NCI-H1694 (cell line): ENCODE measurements at places on chromosomes 2 and 18.

DNA sequence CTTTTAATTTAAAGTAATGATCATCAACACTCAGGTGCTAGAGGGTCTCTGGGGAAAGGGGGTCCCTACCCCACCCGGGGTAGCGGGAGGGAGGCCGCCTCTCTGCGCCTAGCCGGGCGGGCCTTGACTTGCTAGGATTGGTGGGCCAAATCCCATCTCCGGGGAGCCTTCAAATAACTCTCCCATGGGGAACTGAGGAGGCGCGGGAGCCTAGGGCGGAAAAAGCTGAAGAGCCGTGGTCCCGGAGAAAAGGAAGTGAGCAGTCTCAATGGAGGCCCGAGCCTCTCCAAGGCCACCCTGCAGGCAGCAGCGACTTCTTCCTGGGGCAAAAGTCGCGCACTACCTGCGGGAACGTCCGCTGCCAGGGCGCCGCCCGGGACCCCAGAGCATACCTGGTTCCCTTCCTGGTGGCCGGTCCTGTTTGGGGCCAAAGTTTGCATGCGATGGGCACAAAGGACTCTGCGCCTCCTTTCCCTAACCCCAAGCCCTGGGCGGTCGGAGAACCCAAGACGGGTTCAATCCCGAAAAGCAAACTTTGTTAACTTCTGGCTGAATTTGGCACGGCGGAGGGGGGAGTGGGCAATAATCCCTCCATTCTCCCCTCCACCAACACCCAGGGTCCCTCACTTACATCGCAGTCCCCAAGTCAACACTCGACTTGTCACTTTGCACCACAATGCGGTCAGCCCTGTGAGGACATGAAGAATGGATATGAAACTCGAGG is 13.6 kb downstream of the EN1 start:
- DNase-seq: no peak

GRCh38 chr2:81505586-81505985 is 1201.0 kb upstream of the LRRTM1 start:
- DNase-seq: peak; percentile 11

DNA sequence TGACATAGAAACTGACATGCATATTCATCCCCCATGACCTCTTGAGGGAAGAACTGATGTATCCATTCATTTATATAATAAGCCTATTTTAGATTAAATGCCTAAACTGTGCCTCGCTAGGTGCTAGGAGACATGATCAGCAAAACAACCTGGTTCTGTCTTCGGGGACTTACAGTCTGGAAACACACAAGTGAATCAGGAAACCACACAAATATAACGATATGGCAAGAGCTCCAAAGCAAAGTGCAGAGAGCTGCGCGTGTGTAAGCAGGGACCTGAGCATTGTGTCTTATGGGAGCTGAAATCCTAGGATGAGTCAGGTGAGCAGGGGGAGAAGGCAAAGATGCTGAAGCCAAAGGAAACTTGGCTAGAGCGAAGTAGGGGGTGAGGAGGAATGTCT is 120.6 kb downstream of the NRP2 start:
- no peak for DNase-seq

GRCh38 chr2:64853894-64854293 is 135.3 kb upstream of the SLC1A4 start:
- DNase-seq: no peak

DNA sequence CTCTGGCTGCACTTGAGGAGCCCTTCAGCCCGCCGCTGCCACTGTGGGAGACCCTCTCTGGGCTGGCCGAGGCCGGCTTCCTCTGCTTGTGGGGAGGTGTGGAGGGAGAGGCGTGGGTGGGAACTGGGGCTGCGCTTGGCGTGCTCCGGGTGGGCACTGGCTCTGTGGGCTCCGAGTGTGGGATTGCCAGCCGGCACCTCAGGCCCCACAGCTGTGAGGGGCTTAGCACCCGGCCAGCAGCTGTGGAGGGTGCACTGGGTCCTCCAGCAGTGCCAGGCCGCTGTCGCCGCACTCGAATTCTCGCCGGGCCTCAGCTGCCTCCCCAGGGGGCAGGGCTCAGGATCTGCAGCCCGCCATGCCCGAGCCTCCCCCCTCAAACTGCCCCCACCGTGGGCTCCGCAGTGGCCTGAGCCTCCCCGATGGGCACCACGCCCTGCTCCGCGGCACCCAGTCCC is 808.0 kb upstream of the SOX11 start:
- no peak for DNase-seq

- no peak for DNase-seq
Measured at GRCh38 chr2:201320701-201321100, 36.4 kb downstream of the FLACC1 start.

- no peak for DNase-seq
Measured at GRCh38 chr2:222959358-222959757, 92.6 kb upstream of the KCNE4 start.

DNA sequence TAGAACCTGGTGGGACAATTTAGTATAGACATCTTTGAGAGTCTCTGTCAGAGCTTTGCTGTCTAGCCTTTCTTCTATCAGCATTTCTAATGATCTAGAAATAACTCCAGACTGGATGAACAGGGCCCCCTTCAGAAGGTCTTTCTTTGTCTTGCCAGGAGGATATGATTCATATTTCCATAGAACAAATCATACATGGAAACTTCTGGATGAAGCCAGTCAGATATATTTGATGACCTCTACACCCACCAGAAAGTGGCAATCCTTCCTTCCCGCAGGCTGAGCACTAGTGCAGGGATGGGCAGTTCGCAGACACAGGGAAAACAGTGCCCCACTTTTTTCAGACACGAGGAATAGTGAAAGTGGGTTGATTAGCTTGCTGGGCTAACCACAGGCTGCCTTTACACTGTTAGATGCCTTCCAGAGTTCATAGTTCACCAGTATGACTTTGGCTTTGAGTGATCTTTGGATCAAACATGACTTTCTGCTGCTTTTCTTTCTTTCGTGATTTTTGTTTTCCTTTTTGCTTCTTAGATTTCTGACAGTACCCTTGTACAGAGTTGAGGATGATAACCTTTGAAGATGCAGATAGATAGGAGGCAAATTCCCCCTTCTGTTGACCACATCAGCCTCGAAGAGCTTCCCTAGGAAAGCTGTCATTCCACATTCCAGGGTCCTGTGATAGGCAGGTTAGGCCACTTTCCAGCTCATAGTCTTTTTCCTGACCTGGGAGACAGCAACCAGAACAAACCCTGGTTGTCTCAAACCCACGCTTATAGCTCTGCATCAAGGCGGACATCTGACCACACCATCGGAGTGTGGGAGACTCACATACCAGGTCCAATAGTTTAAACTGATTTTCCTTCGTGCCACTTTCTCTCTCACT is 237.0 kb downstream of the ZNF407 start:
- no peak for DNase-seq

- no peak for DNase-seq
Measured at GRCh38 chr2:119208791-119209203, 14.8 kb upstream of the STEAP3 start.

DNA sequence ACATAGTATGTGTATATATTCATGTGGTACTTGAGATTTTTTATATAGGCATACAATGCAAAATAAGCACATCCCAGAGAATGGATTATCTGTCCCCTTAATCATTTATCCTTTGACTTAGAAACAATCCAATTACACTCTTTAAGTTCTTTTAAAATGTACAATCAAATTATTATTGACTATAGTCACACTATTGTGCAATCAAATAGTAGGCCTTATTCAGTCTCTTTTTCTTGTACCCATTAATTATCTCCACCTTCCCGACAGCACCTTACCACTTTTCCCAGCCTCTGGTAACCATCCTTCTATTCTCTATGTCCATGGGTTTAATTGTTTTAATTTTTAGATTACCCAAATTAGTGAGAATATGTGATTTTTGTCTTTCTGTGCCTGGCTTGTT is 914.1 kb downstream of the CCDC85A start:
- DNase-seq: no peak

- no peak for DNase-seq
Measured at GRCh38 chr18:80140455-80140985, 31.5 kb downstream of the ADNP2 start.

GRCh38 chr18:12645751-12646203 is 12.1 kb downstream of the SPIRE1 start:
- DNase-seq: no peak

DNA sequence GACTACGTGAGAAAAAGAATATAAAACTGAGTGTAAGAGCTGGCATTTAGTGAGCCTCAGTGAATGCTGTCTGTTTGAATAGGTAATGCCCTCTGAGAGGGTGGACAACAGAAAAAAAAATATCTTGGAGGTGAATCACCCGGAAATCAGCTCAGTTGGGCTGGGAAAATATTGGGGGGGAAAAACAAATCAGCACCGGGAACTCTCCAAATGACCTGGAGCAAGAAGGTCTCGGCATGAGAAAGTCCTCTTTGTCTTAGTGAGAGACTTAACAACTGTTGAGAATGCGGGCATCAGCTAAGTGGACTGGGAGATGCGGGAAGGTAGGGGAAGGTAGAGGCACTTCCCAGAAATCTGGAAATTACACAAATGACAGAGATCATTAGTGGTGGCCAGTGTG is 109.4 kb upstream of the POU3F3 start:
- DNase-seq: no peak

DNA sequence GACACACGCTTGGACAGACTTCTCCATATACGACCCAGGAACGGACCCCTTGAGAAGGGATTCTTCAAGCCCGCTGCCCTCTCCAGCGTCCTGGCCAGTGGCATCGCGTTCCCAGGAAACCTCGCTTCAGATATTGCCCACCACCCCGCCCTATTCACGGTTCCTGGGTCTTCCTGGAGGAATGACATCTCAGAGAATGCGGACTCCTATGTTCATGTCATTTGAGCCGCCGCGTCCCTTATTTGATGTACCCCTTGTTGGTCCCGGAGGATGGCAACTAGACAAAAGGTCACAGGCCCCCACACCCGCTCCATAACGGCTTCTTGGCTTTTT is 588 bp upstream of the CCDC93 start:
- DNase-seq: no peak

GRCh38 chr2:31523871-31524492 is 56.8 kb downstream of the SRD5A2 start:
- DNase-seq: peak; percentile 46

DNA sequence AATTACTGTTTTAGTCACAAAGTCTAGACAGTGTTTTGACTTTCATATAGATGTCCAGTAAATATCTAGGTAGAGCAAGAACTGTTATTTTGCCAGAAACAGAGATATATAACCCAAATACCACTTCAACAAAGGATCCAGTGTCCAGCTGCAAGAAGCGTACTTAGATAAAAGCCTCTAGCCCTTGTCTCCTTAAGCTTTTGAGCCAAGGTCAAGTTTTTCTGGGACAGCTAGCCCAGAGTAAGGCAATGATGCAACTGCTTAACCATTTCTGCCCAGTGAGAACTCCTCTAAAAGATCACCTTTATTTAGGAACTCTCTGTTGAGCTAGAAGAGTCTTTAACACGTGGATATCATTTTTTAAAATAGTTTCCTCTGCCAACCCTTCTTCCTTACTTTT is 1424.9 kb upstream of the NXPH2 start:
- no peak for DNase-seq

- no peak for DNase-seq
Measured at GRCh38 chr2:202494300-202495229, 118.4 kb downstream of the BMPR2 start.

DNA sequence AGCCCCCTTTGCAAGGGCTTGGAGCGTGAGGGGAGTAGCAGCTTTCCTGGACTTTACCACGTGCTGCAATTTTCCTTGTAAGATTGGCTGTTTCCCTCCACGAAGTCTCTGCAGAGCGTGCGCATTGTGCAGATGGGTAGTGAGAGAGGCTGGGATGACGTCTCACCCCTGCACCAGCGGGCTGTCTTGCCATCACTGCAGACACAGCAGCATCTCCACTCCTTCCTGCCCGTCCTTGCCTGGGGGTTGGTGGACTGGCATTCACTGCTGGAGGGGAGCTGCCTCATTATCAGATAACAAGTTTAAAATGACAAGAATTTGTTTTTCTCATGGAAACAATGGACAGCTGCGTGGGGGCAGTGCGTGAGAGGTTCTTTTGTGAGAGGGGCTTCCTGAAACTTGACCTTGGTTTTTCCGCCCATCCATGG is 45.3 kb upstream of the HS6ST1 start:
- DNase-seq: no peak
